ENCODE measurements at places on chromosomes 7 and 10.

GRCh38 chr7:130345136-130345535 lies 520 bp downstream of the CPA5 start:
- DNase-seq, result no peak

- DNase-seq, result no peak
Measured at GRCh38 chr7:156927571-156928405, 21.7 kb upstream of the NOM1 start.

- DNase-seq, result no peak
Measured at GRCh38 chr7:26590709-26591108, 273.7 kb downstream of the SKAP2 start.

- no peak for DNase-seq
Measured at GRCh38 chr7:69276011-69276729, 322.1 kb upstream of the AUTS2 start.

DNA sequence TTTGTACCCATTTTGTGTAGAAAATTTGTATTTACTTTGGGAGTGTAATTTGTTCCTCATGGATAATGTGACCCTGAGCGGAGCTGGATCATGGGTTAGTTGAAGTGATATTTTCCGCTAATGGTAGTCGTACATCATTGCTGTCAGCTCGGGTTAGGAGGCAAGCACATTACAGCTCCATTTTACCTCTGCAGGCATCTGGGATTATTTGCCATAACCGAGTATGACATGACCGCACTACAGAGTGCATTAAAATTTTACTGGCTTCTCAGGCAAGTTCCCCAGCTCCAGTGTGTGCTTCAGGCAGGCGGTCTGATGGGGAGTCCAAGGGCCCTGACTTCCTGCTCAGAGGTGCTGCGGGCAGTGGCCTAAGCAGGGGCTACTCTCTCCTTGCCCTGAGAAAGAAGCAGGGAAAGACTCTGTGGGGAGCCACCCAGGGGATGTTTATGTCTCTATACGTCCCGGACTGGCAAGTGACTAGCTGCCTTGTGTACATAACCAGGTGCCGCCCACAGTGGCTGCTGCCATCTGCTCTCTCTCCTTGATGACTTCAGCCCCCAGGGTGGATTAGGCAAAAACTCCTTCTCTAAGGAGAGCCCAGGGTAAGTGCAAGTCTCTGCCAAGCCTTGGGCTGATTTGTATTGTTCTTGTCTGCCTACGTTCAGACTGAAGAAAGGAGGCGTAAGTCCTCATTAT lies 685.3 kb upstream of the GALNT17 start:
- no peak for DNase-seq
